Nasal cavity respiratory epithelium epithelial cell of viscerocranial mucosa (primary cell): ENCODE measurements at places on chromosomes 16 and 17. TPM values are rescaled to one million over a fixed set of nuclear protein-coding genes. Genes with fewer than 3 reads are reported as not detected.

CTCF gene
- 33.5 and 36.4 TPM in 2 replicates for total RNA-seq

SLC35G6 gene
- not detected in 2 replicates for total RNA-seq

MYH13 gene
- total RNA-seq = not detected in 2 replicates

ITGAL gene
- total RNA-seq = under 0.01 TPM in 1 of 2 replicates, not detected in the other

RPS6KB1 gene
- total RNA-seq = 28.0 and 29.2 TPM in 2 replicates

MYH8 gene
- total RNA-seq = not detected in 2 replicates

PAFAH1B1 gene
- total RNA-seq = 129 and 179 TPM in 2 replicates

ARL17A gene
- total RNA-seq = 1.4 and 6.0 TPM in 2 replicates

TNFRSF13B gene
- not detected in 2 replicates for total RNA-seq

CDH15 gene
- 0.34 TPM in 1 of 2 replicates, not detected in the other for total RNA-seq

EFNB3 gene
- total RNA-seq = under 0.01 and 0.14 TPM in 2 replicates

G6PC1 gene
- not detected in 2 replicates for total RNA-seq

CX3CL1 gene
- total RNA-seq = under 0.01 and 1.4 TPM in 2 replicates
